Activated CD4-positive, alpha-beta T cell treated with anti-CD3 and anti-CD28 coated beads, Interleukin-2, amount 10 ng/mL, durations not matched to agents 24 days and 14 days (primary cell): ENCODE measurements at places on chromosomes 5 and 9. TPM values are rescaled to one million over a fixed set of nuclear protein-coding genes. Genes with fewer than 3 reads are reported as not detected.

The LAMC3 gene
- 0.07 and 0.09 TPM in 2 replicates for total RNA-seq

The MYO10 gene
- 0.26 and 0.28 TPM in 2 replicates for total RNA-seq

The SVEP1 gene
- total RNA-seq: not detected in 2 replicates

The IQGAP2 gene
- total RNA-seq: 37.3 and 39.3 TPM in 2 replicates

The GARIN3 gene
- total RNA-seq: 0.19 and 0.36 TPM in 2 replicates

The EIF4E1B gene
- total RNA-seq: not detected in 2 replicates

The FUT7 gene
- 0.09 TPM in 1 of 2 replicates, not detected in the other for total RNA-seq

The SMIM33 gene
- 0.37 and 0.38 TPM in 2 replicates for total RNA-seq

The ACSL6 gene
- total RNA-seq: 36.9 and 39.6 TPM in 2 replicates

The MPDZ gene
- not detected in 2 replicates for total RNA-seq

The C1QTNF2 gene
- total RNA-seq: not detected in 2 replicates

The RFX3 gene
- 11.6 and 12.8 TPM in 2 replicates for total RNA-seq

The FGF18 gene
- 0.17 and 0.33 TPM in 2 replicates for total RNA-seq

The BHMT2 gene
- total RNA-seq: not detected in 2 replicates

The SLC34A1 gene
- total RNA-seq: not detected in 2 replicates

The GADD45G gene
- total RNA-seq: 19.8 and 20.0 TPM in 2 replicates

The GRM6 gene
- not detected in 2 replicates for total RNA-seq

The KLF4 gene
- total RNA-seq: 1.0 and 1.2 TPM in 2 replicates

The DPYSL3 gene
- total RNA-seq: 0.14 and 0.40 TPM in 2 replicates

The INSL4 gene
- total RNA-seq: not detected in 2 replicates

The IL7R gene
- 57.7 and 64.1 TPM in 2 replicates for total RNA-seq

The SLC6A3 gene
- not detected in 2 replicates for total RNA-seq

The C9 gene
- not detected in 2 replicates for total RNA-seq

The UBLCP1 gene
- total RNA-seq: 30.2 and 31.2 TPM in 2 replicates

The C7 gene
- total RNA-seq: not detected in 2 replicates

The OR1N1 gene
- total RNA-seq: not detected in 2 replicates

The SNCAIP gene
- not detected in 2 replicates for total RNA-seq

The SARDH gene
- total RNA-seq: 0.54 and 0.68 TPM in 2 replicates

The HEMGN gene
- 0.38 and 0.54 TPM in 2 replicates for total RNA-seq

The IFNK gene
- not detected in 2 replicates for total RNA-seq

The PCDHGA3 gene
- total RNA-seq: 0.14 and 0.19 TPM in 2 replicates

The BTNL8 gene
- total RNA-seq: 0.21 TPM in 1 of 2 replicates, not detected in the other

The HMCN2 gene
- total RNA-seq: not detected in 2 replicates

The SPINK7 gene
- total RNA-seq: not detected in 2 replicates

The GNA14 gene
- not detected in 2 replicates for total RNA-seq

The OTP gene
- total RNA-seq: not detected in 2 replicates

The CPLANE1 gene
- 7.6 and 7.8 TPM in 2 replicates for total RNA-seq

The ANKRD31 gene
- 0.33 and 0.47 TPM in 2 replicates for total RNA-seq

The TMEFF1 gene
- 0.16 TPM in 1 of 2 replicates, not detected in the other for total RNA-seq

The PCDHB15 gene
- total RNA-seq: not detected in 2 replicates

The LOX gene
- 0.05 TPM in 1 of 2 replicates, not detected in the other for total RNA-seq

The CER1 gene
- total RNA-seq: not detected in 2 replicates

The POLR1E gene
- 60.0 and 64.0 TPM in 2 replicates for total RNA-seq

The IL31RA gene
- total RNA-seq: 0.63 and 0.92 TPM in 2 replicates

The LIX1 gene
- total RNA-seq: not detected in 2 replicates

The CDX1 gene
- not detected in 2 replicates for total RNA-seq

The HRH2 gene
- 67.3 and 70.4 TPM in 2 replicates for total RNA-seq

The PDCD1LG2 gene
- total RNA-seq: 1.3 and 1.5 TPM in 2 replicates

The OR1Q1 gene
- not detected in 2 replicates for total RNA-seq

The N4BP3 gene
- 3.2 and 3.3 TPM in 2 replicates for total RNA-seq

The SPATA31A5 gene
- not detected in 2 replicates for total RNA-seq

The CTNND2 gene
- total RNA-seq: not detected in 2 replicates

The PRRX2 gene
- 3.4 and 3.8 TPM in 2 replicates for total RNA-seq
